Activated CD4-positive, alpha-beta T cell treated with anti-CD3 and anti-CD28 coated beads, Interleukin-2, amount 10 ng/mL, durations not matched to agents 24 days and 14 days (primary cell): ENCODE measurements at places on chromosomes 7 and 10.

DNA sequence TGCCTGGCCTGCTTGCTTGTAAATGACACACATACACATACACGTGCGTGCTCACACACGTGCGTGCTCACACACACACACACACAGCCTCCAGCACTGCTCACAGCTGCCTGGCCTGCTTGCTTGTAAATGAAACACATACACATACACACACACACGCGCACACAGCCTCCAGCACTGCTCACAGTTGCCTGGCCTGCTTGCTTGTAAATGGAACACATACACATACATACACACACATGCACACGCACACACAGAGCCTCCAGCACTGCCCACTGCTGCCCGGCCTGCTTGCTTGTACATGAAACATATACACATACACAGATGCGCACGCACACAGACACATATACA lies 397.2 kb downstream of the PLXNA4 start:
- no peaks in the 10 kb centered on the region for H3K36me3 ChIP-seq
- no peak overlapping the region for H3K27ac ChIP-seq
- H3K4me1 ChIP-seq: no peaks in the 10 kb centered on the region

DNA sequence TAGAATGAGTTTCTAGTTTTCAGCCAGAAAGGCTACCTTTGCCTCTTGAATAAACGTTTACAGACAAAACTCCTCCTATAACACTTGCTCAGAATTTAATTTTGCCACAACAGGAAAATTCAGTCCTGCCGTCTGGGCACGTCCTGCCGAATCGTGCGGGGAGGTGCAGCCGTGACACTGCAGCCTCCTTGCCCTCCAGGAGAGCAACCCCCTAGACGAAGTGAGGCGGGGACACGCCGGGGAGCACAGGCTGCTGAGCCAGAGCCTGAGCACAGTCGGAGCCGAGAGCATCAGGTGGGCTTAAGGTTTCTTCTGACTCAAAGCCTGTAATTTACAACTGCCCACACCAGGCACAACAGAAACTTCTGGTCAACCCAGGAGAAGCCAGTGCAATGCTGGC lies 102.3 kb downstream of the DYNC2I1 start:
- peaks cover 9% of the 10 kb centered on the region for H3K4me1 ChIP-seq
- H3K36me3 ChIP-seq: no peaks in the 10 kb centered on the region
- H3K27ac ChIP-seq: peak overlapping the region; percentile 7
- peak overlapping the region; percentile 84 for H3K4me3 ChIP-seq
- H3K27me3 ChIP-seq: peaks cover 21% of the 10 kb centered on the region

DNA sequence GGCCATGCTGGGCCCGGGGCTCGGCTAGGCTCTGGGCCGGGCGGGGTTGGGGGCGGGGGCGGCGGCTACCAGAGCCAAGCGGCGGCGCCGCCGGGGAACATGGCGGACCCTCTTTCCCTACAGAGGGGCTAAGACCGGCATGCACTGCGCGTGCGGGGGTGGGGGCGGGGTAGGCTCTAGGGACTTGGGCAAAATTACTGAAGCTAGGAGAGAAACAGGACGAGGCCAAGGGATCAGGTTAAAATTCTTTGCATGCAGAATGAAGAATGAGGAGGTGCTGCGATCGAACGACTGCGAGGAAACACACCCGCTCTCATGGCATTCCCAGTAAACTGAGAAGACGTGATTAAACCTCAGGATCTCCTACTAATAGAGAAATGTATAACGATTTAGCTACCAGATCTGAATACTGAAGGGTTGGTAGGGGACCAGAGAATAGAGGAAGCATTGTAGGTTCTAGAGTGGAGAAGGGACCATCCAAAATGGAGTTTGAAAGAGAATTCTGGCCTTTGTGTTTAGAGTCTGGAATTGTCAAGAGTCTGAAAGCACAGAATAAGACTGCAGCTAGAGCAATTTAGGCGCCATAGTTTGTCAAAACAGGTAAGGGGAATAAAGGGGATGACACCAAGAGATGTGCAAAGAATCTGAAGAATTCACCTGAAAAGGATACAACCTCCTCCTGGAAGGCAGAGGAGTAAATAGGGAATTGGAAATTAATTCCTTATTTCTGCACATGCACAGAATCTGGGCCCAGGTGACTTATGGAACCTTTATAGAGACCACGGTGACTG lies at the start of gene PPP3CB:
PPP3CB (minus strand) TSS at position 141 of the 791 bp plus-strand sequence; CDS start at position 6, 135 bp downstream.
- H3K27me3 ChIP-seq: no peaks in the 10 kb centered on the region
- H3K4me1 ChIP-seq: peaks cover 38% of the 10 kb centered on the region
- H3K27ac ChIP-seq: peak within 1 kb of the TSS; percentile 99
- H3K4me3 ChIP-seq: peak within 1 kb of the TSS; percentile 99

DNA sequence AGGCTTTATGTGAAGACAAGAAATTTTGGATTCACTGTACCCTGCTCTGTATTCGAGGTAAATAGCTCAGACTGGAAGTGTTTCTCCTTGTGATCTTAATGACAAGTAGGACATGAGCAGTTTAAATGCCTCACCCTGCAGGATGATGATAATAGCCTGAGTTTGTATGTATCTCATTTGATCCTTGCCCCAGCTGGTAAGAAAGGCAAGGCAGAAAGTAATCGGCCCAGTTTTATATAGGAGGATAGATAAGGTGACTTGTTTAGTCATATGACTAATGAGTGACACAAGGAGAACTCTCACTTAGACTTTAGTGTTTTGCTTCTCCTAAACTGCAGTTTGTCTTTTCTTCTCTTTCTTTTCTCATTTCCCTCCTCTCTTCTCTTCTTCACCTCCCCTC lies 372.6 kb downstream of the PHF14 start:
- no peak for DNase-seq
- H3K27me3 ChIP-seq: peaks cover 8% of the 10 kb centered on the region
- H3K4me3 ChIP-seq: no peak overlapping the region
- no peak overlapping the region for H3K27ac ChIP-seq
- no peaks in the 10 kb centered on the region for H3K4me1 ChIP-seq
- no peaks in the 10 kb centered on the region for H3K36me3 ChIP-seq
